Progenitor cell of endocrine pancreas (in vitro differentiated cells): ENCODE measurements at places on chromosomes 6 and 20. TPM values are rescaled to one million over a fixed set of nuclear protein-coding genes. Genes with fewer than 3 reads are reported as not detected.

DCDC2 gene
- total RNA-seq, result 22.2 and 28.2 TPM in 2 replicates

- H3K4me1 ChIP-seq, result no peaks in the 10 kb centered on the region
- no peaks in the 10 kb centered on the region for H3K27me3 ChIP-seq
- H3K36me3 ChIP-seq, result peaks cover 2% of the 10 kb centered on the region
Observed at GRCh38 chr20:5191829-5192569, 65.2 kb downstream of the CDS2 start.

DNA sequence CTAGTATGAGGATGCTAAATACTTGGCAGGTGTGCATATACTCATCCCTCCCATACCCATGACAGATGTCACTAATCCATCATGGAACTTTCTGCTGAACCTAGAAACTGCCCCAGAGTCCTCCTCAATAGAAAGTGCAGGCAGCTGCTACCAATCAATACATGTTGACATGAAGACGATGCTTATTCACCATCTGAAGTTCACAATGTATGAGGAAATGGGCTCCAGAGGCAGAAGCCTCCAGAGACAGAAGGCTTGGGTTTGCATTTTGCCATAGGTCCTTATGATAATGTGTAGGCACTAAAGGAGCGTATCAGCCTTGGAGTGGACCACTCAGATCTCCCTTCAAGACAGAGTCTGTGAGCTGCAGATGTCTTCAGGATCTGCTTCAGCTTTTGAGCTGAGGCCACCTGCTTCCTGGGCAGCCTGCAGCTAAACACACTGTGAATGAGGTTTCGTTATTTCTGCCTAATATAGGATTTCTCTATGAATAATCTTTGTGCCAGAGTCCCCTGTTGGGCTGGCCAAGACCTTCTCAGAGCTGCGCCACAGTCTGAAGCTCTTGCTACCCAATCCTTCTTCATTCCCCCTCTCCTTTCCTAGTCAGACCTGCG is 7.5 kb upstream of the KIAA1755 start:
- H3K36me3 ChIP-seq, result no peaks in the 10 kb centered on the region
- no peak overlapping the region for H3K27ac ChIP-seq
- DNase-seq, result no peak
- H3K4me3 ChIP-seq, result no peak overlapping the region
- H3K27me3 ChIP-seq, result peaks cover 33% of the 10 kb centered on the region

GRCh38 chr6:155066361-155066760 is 71.2 kb downstream of the TIAM2 start:
- no peak overlapping the region for H3K27ac ChIP-seq
- no peaks in the 10 kb centered on the region for H3K4me1 ChIP-seq
- no peak overlapping the region for H3K4me3 ChIP-seq

GRCh38 chr20:63774306-63774705 is 34.7 kb downstream of the SLC2A4RG start:
- H3K4me3 ChIP-seq, result no peak overlapping the region
- DNase-seq, result no peak
- peaks cover 9% of the 10 kb centered on the region for H3K4me1 ChIP-seq
- peaks cover 8% of the 10 kb centered on the region for H3K36me3 ChIP-seq
